RWPE1 (cell line): ENCODE measurements at places on chromosomes 3 and 15.

GRCh38 chr15:66644000-66644787 lies 57.8 kb upstream of the SMAD6 start:
- DNase-seq = no peak

DNA sequence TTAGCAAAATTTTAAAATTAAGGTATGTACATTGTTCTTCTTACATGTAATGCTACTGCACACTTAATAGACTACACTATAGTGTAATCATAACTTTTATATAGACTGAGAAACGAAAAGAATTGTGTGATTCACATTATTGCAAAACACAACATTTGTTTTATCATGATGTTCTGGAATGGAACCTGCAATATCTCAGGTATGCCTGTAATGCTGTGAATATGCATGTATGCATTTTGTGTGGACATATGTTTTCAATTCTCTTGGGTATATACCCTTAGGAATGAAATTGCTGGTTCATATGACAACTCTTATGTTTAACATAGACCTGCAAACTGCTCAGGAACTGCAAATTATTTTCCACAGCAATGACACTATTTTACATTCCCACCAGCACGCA lies 38.6 kb upstream of the TJP1 start:
- no peak for DNase-seq

- no peak for DNase-seq
Observed at GRCh38 chr15:77482570-77482969, 61.9 kb downstream of the HMG20A start.

- no peak for DNase-seq
Observed at GRCh38 chr3:136909187-136909586, 47.2 kb downstream of the NCK1 start.

- peak; percentile 6 for DNase-seq
Observed at GRCh38 chr3:114879059-114880031, 267.7 kb downstream of the ZBTB20 start.

GRCh38 chr3:181794011-181794790 lies 82.5 kb downstream of the SOX2 start:
- DNase-seq = no peak

DNA sequence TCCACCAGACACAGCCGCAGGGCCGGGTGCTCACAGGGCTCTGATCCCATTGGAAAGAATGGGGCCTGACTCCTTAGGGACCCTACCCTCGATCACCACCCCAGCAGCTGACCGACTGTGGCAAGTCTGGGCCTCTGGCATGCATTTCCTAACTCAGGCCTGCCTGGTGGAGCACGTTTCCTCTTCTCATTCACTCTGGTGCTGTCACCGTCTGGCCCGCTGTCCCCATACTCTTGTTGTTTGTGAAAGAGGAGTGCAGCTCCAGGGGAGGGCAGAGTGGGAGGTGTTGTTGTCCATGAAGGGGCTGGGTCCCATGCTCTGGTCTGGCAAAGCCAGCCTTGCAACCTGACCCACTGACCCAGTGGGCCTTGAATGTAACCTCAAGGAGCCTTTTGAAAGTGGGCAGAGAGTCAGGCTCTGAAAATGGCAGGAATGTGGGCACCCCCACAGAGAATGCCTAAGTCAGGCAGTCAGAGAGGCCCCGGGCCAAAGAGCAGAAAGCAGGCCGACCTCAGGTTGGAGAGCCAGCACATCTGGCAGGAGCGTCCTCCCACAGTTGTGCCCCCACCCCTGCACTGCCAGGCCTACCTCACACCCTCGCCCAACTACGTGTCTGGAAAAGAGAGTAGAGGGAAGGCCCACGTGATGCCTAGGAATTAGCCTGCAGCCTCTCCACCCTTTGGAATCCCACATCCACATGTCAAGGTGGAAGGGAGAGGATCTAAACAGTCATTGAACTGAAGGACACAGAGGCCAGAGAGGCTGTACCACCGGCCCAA lies 10.9 kb downstream of the SEMA7A start:
- peak; percentile 92 for DNase-seq

- DNase-seq = no peak
Observed at GRCh38 chr15:72964542-72964941, 87.7 kb upstream of the NEO1 start.

DNA sequence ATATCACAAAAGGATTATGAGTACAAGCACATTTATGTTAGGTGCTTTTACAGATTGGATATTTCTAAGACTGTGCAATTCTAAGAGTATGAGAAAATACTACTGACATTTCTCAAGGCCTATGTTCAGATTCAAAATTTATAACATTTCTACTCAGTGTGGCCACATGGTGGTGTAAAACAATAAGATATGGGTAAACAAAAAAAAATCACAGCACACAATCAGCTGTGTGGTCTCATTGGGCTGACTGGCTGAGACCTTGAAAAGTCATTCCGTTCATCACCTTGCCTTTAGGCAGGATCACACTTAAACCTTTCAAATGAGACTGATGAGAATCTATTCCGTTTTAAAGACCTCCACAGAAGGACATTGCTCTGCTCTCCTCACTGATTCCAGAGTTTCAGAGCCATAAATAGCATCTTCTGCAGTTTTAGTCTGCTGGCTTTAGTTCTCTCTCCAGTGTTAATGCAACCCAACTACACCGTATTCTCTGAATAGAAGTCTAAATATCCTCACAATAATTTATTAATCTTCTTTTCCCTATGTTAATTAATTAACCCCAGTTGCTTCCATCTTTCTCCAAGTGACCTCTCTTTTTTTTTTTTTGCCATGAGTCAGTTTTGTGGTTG lies 158.2 kb downstream of the SPATA16 start:
- DNase-seq = no peak

DNA sequence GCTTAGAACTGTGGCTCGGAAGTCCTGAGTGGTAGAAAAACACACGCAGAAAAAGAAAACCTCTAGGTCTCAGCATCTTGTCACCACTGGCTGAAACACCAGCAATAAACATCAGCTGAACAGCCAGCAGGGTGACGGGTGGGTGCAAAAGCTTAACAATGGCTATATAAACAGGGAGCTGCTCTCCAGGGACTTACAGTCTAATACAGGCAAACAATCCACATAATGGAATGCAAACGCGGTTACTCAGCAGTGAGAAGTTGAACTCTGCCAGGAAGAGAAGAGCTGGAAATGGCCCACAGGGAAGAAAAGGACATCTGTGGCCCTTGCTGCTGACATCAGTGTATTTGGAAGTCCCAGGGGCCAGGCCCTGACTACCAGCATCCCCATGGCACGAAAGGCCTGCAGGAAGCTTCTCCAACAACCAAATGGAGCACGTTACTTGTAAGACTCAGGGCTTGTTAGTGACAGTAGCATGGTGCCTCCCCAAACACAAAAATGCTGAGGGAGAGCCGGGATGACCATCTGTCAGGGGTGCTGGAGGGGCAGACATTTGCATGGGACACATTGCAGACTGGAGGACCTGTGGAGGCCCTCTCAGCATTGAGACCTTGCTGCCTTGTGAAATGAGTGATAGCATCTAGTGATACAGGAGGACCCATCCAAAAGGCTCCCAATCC lies 3.0 kb downstream of the HEG1 start:
- no peak for DNase-seq

DNA sequence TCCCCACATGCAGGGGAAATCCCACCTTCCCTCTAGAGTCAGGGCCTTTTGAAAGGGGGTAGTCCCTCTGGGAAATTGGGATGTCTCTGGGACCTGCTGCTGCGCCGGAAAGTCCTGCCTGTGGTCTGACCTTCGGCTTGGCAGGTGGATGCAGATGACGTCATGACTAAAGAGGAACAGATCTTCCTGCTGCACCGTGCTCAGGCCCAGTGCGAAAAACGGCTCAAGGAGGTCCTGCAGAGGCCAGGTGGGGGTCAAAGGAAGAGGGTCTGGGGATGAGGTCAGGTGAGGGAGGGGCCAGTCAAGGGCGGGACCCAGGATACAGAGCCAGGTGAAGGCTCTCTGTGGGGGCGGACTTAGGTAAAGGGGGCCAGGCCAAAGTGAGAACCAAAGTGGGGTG lies 16.2 kb downstream of the PTH1R start:
- no peak for DNase-seq

DNA sequence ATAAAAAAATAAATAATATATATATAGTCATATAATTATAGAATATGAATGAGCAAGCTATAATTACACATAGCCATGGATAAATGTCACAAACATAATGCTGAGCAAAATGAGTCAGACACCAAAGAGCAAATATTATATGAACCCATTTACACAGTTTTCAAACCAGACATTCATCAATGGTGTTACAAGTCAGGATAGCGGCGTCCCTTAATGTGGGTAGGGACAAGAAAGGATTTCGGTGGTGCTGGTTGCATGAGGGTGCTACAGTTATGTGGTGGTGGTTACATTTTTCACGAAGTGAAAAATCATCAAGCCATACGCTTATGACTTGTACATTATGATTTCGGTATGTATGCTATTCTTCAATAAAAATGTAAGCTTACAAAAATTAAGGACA lies 100.5 kb downstream of the HMG20A start:
- no peak for DNase-seq

DNA sequence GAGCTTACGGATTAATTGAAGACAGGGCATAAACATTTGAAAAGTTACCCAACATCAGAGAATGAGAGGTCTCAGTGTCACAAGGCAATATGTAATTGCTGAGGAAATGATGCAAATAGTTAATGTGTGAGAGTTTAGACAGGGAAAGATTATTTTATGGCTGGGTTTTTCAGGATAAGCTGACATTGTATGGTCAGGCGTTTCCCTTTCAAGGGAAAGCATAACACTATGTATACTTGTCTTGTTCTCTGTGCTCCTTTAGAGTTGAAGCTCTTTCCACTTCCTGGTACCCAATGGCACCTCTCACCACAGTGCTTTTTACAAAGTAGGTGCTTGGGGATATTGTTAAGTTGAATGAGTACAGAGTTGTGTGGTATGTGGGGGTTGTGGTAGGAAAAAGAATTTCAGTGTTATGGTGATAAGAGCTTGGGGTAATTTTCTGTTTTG lies 19.9 kb downstream of the IQGAP1 start:
- no peak for DNase-seq

DNA sequence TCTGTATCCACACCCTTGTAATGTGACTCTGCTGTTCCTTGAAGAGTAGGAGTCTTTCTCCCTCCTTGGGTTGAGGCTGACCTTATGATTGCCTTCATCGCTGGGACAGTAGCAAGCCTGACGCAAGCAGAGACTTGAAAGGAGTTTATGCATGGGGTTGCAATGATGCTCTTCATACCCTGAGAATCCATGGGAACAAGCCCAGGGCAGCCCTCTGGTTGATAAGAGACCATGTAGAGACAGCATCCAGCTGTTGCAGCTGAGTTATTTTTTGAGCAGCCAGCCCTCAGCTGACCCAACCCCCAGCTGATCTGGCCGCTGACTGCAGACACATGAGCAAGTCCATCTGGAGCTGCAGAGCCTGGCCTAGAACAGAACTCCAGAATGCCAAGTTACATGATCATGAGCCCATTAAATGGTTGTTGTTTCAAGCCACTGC lies 60.6 kb upstream of the ARNT2 start:
- no peak for DNase-seq

GRCh38 chr15:85639752-85640381 lies 154.9 kb downstream of the KLHL25 start:
- DNase-seq = peak; percentile 24

GRCh38 chr3:173502983-173503568 lies 105.5 kb downstream of the NLGN1 start:
- DNase-seq = no peak

- no peak for DNase-seq
Observed at GRCh38 chr3:192928016-192928415, 10.4 kb upstream of the MB21D2 start.

DNA sequence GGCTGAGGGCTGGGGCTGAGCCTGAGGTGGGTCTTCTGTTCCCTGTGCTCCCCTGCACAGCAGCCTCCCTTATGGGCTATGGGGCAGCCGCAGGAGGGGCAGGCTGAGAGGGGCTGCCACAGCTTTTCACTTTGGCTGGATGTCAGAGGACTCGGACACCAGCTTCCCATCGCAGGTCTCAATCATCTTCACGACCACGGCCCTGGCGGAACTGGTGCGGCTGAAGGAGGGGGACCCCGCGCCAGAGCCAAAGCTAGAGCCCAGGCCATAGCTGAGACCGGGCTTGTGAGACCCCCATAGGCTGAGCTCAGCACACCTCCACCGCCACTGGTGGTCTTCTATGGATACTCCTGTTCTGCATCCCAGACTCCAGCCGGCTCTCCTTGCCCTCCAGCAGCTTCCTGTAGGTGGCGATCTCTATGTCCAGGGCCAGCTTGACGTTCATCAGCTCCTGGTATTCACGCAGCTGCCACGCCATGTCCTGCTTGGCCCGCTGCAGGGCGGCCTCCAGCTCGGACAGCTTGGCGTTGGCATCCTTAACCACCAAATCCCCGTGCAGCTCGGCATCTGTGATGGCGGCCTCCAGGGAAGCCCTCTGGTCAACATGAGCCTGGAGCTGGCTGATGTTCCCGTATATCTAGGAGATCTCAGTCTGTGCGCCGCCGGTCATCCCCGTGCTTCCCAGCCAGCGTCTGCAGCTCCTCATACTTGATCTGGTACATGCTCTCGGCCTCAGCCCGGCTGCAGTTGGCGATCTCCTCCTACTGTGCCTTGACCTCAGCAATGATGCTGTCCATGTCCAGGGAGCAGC lies 181.7 kb upstream of the SYNPR start:
- DNase-seq = no peak

GRCh38 chr3:16090024-16090423 lies 84.5 kb upstream of the GALNT15 start:
- peak; percentile 79 for DNase-seq

DNA sequence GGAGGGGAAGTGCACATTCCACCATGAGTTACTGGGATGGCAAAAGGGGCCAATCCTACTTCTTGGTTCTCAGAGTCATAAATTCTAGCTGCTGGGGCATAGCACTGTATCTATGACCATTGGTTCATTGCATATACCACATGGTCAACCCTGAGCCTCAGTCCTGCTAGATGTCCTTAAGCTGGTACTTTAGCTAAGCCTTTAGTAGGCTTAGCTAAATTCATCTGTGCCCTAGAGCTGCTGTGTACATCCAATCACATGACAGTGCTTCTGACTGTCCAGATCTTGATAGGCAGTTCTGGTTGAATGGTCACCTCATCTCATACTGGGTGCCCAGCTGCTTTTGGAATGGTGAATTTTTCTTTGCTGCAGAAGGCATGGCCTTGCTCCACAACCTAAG lies 8.2 kb downstream of the NDUFB4 start:
- DNase-seq = no peak

DNA sequence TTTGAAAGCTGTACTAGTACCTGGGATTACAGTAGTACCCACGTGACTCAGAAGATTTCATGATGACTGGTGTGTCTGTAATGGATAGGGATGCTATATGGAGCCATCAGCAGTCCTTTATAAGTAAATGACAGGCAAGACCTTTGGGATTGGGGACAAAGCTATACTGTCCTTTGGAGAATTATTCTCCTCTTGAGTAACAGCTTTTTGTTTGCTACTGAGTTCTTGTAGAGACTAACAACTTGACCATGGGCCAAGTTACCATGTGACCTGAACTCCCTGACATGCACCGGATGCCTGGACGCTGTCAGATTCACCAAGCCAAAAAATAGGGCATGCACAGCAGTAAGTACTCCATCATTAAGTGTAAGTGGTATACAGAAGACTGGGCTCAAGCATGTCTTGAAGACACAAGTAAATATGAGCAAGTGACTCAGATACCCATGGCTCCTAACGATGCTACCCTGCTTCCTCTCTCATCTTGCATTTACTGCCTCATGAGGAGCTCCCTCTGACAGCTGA lies 12.9 kb downstream of the SEC11A start:
- DNase-seq = no peak
